NCI-H1694 treated with DMSO at 0.1 percent for 48 hours (cell line): ENCODE measurements at places on chromosomes 3 and 15.

DNA sequence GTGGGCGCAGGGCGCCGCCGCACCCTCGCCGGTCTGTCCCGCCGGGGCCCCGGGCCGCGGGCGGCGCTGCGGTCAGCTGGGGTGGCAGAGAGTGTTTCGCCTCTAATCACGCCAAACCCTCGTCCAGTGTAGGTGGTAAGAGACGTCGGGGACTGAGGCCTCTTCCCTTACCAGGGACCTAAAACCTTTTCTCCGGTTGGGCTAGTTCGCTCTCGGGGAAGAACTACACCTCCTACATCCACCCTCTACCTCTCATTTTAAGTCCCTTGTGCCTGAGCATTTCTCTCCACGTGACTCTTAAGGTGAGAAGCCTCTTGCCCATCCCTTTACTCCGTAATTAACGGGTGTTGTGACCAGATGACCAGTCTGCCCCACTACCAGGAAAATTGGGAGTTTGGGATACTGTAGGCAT, 520 bp downstream of the TMEM42 start:
- DNase-seq: no peak

DNA sequence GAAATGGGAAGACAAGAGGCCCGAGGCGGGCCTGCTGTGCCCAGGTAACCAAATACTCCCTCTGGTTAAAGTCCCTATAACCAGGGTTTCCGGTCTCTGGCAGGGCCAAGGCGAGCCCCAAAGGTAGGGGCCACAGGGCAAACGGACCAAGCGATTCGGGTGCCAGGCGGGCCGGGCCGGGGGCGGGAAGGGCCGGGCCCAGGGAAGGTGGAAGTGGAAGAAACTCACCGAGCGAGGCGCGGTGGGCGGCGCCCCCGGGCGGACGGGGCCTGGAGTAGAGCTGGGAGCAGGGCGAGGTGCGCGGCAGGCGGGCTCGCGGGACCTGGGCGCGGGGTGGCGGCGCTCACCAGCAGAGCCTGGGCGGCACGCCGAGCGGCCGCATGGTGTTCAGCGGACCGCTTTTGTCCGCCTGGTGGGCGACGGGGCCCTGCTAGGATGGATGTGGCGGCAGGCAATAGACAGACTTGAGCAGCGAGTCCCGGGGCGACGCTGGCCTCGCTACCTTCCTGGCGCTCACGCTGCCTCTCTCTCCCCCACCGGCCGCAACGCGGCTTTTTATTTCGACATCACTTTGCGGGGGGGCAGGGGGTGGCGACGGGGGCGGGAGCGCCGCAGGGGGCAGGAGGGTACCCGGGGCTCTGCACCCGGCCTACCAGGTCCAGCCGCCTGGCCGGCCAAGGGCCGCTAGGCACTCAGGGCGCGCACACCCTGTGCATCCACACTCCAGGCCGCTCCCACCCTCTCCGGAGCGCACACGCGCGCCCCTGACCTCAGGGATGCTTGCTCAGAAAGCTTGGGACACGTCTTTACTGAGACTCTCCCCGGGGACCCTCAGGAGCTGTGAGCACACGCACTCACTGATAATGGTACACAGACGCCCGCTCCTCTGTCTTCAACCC, at the start of gene GATA2:
GATA2 (minus strand) TSS at position 531 of the 899 bp plus-strand sequence. CDS start 6,170 bp downstream, outside the sequence.
- DNase-seq: no peak

DNA sequence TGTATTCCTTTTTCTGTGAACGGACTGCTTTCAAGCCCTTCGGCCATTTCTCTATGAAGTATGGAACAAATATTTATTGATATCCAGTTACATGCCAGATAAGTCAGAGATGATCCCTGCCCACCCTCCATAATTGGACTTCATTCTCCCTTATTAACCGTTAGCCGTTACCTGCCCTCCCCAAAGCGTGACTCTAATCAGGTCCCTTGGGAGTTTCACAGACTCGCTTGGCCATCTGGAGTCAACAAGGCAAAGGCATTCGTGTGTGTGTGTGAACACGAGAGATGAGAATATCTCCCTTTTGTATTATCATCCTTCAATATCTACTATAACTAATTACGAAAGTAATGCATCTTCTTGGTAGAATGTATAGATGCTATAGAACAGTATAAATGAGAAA, 314.5 kb downstream of the TLE3 start:
- peak; percentile 64 for DNase-seq

GRCh38 chr3:170010498-170010897, 27.3 kb upstream of the GPR160 start:
- DNase-seq: no peak

DNA sequence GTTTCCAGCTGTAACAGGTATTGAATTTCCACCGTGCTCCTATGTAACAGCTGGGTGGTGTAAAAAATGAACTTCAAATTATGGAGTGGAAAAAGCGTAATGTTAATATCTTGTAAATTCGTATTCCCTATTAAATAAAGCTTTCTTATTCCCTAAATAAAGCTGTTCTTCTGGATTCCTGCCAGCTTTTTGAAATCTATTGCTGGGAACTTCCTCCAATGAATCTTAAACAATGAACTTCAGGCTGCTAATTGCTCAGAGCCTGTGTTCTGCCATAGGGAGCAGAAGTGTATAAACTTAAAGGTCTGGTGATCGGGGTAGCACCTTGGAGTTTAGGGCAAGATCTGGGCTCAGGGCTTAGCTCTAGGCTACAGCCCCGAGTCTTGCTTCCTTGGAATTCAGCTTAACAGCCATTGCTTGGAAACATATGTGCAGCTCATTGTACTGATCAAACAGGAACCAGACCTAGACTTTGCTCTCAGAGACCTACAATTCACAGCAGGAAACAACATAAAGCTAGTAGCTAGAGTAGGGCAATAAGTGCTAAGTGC, 1.4 kb downstream of the ARL14 start:
- DNase-seq: no peak

- DNase-seq: no peak
Measured at GRCh38 chr3:9373465-9373864, 10.6 kb downstream of the THUMPD3 start.
